SK-N-SH (cell line): ENCODE measurements at places on chromosomes 2 and 18.

DNA sequence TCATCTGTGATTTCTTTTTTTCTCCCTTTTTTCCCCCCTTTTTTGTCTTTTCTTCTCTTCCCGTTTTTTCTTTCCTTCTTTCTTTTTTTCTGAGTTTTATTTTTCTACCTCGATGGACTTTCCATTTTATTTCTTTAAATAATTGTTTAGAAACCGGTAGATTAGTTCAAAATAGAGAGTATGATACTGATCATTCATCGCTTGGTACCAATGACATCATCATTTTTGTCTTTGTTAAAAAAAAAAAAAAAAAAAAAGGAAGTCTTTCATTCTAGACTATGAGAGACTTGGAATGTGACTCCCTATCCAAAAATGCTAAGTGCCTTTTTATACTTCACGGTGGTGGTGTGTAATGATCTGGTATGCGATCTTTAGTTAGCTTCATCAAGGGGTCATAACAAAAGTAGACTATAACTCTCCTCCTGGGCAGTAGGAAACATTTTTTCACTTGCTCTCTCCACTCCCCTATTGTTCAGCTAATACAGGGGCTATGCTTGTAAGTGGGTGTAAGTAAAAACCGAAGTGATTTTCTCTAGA is 1517.5 kb upstream of the ZEB2 start:
- H3K27ac ChIP-seq = no peak overlapping the region
- H3K4me1 ChIP-seq = no peaks in the 10 kb centered on the region
- no peak overlapping the region for H3K4me3 ChIP-seq

- no peaks in the 10 kb centered on the region for H3K4me1 ChIP-seq
- H3K4me3 ChIP-seq = no peak overlapping the region; the same call in 1 of the 2 replicates
- peaks cover 21% of the 10 kb centered on the region; the same call in 1 of the 2 replicates for H3K27me3 ChIP-seq
- H3K36me3 ChIP-seq = no peaks in the 10 kb centered on the region
Measured at GRCh38 chr2:19643117-19643518, 258.7 kb downstream of the TTC32 start.

- H3K36me3 ChIP-seq = no peaks in the 10 kb centered on the region
- H3K27me3 ChIP-seq = peaks cover 23% of the 10 kb centered on the region; the same call in 1 of the 2 replicates
- no peaks in the 10 kb centered on the region for H3K4me1 ChIP-seq
- no peak overlapping the region for H3K27ac ChIP-seq
Measured at GRCh38 chr2:118232391-118232790, 144.1 kb downstream of the INSIG2 start.

DNA sequence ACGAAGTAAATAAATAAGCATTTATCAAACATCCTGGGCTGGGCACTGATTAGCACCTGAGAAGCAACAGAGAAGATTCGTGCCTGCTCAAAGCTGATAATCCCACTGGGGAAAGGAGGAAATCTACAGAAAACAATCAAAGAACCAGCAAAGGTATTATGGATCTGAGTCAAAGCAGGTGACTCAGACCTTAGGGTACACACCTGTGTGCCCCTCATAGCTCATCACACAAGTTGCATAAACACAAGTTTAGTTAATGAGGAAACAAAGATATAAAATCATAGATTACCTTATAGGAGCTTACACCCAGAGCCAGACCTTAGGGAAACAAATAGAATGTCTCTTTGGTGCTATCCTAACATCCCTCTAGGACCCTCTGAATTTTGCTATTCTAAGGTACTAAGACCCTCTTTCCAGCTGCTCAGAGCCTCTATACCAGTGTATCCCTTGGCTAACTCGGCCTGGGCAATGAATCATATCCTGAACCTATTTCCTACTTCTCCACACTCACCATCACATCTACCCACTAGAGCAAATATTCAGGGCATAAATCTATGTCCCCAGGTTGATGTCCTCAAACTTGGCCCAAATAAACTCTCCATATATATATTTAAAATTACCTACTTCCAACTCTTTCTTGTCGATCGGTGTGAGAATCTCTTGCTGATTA is 19.3 kb upstream of the CTIF start:
- H3K27ac ChIP-seq = no peak overlapping the region
- no peaks in the 10 kb centered on the region for H3K36me3 ChIP-seq
- H3K27me3 ChIP-seq = no peaks in the 10 kb centered on the region
- H3K4me1 ChIP-seq = no peaks in the 10 kb centered on the region

- no peak overlapping the region for H3K27ac ChIP-seq
- no peak overlapping the region for H3K4me3 ChIP-seq
- peaks cover 12% of the 10 kb centered on the region; the same call in 1 of the 2 replicates for H3K4me1 ChIP-seq
Measured at GRCh38 chr2:96120991-96121390, 4.6 kb upstream of the ADRA2B start.

GRCh38 chr2:134256956-134257355 is 3.1 kb downstream of the MGAT5 start:
- DNase-seq = no peak
- no peak overlapping the region for H3K27ac ChIP-seq
